Stimulated activated CD4-positive, alpha-beta T cell treated with anti-CD3 and anti-CD28 coated beads, Interleukin-2, amount 100 ng/mL, for 4 hours (primary cell): ENCODE measurements at places on chromosomes 6 and 20.
A peak's percentile ranks its signal among the peaks of the same experiment; 100 is the strongest.

DNA sequence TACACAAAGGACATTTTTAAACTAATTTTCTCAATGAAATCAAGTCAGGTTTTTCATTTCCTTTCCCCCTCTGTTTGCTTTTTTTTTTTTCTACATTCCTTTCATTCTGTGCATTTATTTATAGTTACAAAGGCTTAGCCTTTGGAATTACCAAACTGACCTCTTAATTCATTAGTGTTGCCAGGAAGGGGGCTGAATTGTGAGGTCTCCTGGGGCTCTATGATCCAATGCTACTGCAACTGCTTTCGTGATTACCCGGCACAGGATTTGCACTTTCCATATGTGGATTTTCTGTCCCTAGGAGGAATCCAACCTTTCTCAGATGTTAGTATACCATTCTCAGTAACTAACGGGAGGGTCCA lies 35.3 kb downstream of the NEDD9 start:
- no peak for DNase-seq

- DNase-seq, result no peak
These were observed 142.8 kb upstream of the PTPRK start for GRCh38 chr6:128663238-128663637.

DNA sequence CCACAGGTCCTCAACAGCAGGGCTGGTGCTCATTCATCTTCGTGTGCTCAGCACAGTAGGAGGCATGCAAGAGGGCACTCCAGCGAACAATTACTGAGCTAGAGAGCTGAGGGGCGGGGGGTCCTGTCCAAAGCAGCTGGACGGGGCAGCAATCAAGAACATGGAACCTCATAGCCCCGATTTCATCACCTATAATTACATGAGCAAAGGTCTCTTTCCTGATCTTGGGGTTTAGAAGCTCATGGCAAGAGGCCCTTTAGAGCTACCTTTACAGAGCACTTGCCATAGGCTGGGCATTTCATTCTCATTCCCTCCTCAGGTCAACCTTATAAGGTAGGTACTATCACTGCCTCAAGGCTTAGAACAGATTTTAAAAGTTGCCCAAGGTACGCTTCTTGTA lies 10.4 kb downstream of the MOCS1 start:
- DNase-seq, result no peak

GRCh38 chr20:63182425-63182824 lies 33.5 kb downstream of the YTHDF1 start:
- no peak for DNase-seq

DNA sequence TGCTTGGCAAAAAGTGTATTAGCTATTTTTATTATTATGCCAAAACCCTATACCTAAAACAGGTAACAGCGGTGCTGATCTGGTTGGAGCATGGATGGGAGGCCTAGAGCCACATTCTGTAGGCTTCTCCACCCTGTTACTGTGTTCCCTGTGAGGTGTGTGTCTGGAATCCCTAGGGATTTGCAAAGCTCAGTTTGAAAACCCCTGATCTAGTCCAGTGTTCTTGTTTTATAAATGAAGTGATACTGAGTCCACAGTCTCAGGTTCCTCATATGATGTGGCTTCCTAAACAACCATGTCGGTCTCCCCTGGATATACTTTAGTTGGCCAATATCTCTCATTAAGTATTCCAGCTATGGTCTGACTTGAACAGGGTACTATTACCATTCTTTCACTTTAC lies 16.3 kb downstream of the ACSS2 start:
- DNase-seq, result no peak

DNA sequence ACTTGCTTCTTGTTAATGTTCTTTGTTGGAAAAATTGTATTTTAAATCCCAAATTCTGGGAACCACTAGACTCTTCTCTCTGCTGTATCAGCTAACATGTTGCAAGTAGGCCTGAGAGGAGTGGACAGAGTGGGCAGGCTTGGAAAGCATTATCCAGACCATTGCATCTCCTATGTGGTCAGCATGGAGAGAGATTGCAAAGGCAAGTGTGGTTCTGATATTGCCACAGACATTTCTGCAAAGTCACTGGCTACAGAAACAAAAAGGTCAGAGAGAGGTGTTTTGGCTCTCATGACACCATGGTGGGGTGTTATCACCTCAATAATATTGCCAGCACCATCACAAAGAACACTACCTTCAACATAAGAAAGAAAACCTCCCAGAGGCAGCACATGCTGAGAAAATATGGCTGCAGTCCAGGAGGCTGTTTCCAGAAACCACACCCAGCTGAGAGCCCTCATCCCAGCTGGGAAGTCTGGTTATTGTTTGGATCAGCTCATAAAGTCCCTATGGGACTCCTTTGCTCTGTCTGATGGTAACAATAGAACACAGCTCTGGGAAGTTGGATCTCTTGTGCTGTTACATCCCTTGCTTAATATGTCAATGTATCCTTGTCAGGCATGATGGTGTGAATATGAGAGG lies 78.2 kb upstream of the TBX18 start:
- no peak for DNase-seq

GRCh38 chr6:52243282-52243893 lies 912 bp downstream of the IL17F start:
- no peak for DNase-seq

DNA sequence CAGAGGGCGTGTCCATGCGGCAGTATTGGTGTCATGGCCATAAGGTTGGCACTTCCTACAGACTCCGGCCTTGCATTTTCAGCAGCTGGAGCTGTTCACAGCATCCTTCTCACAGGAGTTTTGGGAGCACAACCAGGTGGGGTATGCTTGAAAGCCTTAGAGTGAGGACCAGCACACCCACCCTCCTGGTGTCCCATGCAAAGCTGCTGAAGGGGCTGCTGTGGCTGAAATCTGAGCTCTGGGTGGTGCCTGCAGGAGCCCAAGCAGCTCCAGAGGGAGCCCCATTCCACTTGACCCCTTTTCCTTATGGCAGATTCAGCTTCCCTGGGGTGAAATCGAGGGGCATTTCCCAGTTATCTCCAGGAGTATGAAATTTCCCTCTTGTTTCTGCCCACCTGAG lies 74.0 kb upstream of the BHLHE23 start:
- no peak for DNase-seq

- no peak for DNase-seq
These were observed 43.0 kb upstream of the CD2AP start for GRCh38 chr6:47434372-47435253.

GRCh38 chr6:100464903-100465700 lies at the start of gene SIM1:
Gene SIM1 (minus strand): TSS chr6:100464921. CDS start chr6:100463468, 1,453 bp downstream.
- no peak for DNase-seq

- no peak for DNase-seq
These were observed 434.6 kb downstream of the LMBRD1 start for GRCh38 chr6:69362209-69362608.

GRCh38 chr20:43853174-43853803 lies 61.4 kb upstream of the TOX2 start:
- no peak for DNase-seq

- no peak for DNase-seq
These were observed 51.0 kb upstream of the ZFP64 start for GRCh38 chr20:52242237-52243230.

- no peak for DNase-seq
These were observed 46.5 kb downstream of the ALDH8A1 start for GRCh38 chr6:134903448-134903847.

DNA sequence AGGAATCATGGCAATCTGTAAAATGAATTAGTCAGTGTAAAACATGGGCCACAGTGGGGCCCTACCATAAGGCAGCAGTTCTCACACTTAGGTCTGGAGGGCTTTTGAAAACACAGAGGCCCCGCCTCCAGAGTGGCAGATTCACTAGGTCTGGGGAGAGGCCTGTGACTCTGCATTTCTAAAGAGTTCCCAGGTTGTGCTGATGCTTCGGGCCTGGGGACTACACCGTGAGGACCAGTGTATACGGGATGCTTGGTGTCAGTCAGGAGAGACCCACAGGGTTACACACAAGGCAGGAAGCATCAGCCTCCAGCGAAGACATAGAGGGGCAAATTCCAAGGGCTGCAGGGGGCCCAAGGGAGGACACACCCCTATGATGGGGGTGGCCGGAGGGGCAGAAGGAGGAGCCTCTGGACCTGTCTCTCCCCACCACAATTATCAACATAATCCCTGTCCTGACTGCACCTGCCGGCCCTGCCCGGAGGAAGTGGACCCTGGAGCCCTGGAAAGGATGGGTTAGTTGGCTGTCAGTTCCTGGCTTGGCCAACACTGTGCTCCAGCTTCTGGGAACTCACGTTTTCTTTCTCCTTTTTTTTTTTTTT lies 46.7 kb downstream of the FGD2 start:
- DNase-seq, result no peak

DNA sequence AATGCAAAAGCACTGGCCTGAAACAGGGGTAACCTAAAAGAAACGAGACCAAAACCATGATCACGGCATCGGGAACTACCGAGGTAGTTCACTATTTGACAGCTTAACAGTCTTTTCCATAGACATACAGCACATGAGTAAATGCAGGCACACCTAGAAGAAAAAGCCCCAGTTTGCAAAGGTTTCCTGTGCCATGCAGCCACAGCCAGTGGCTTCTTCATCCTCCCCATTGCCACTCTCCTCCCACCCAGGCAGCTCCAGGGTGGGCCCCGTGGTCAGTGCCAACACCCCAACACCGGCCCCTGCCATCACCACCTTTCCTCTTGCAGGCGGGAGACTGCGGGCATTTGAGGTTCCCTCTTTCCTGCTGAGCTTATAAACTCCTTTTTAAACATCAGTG lies 115.4 kb downstream of the SLC23A2 start:
- no peak for DNase-seq

- DNase-seq, result no peak
These were observed 279.6 kb downstream of the ADGB start for GRCh38 chr6:146878168-146878951.

GRCh38 chr6:108452711-108453195 lies 108.0 kb upstream of the FOXO3 start:
- no peak for DNase-seq

DNA sequence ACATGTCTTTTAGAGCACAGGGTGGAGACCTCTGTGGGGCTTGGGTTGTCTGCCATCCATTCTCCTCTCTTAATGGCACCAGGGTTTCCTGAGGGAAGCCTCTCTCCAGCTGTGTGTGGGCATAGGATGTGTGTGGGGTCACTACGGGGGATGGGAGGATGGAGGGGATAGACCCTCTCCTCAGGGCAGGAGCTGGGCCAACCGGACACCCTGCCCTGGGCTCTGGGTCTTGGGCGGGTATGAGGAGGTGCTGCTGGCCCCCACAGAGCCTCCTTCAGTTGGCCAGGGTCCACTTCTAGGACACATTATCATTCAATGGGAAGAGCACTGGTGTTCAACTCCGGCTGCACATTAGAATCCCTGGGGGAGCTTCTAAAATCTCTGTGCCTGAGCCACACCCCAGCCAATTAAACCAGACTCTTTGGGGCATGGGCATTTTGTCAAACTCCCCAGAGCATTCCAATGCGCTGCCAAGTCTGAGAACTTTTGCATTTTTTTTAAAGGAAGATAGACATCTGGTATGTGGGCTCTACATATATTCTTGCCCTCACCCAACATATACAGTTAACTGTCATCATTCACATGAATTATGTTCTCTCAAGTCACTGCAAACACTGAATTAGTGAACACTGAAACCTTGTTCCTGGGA lies 38.5 kb downstream of the TRAM2 start:
- DNase-seq, result no peak

DNA sequence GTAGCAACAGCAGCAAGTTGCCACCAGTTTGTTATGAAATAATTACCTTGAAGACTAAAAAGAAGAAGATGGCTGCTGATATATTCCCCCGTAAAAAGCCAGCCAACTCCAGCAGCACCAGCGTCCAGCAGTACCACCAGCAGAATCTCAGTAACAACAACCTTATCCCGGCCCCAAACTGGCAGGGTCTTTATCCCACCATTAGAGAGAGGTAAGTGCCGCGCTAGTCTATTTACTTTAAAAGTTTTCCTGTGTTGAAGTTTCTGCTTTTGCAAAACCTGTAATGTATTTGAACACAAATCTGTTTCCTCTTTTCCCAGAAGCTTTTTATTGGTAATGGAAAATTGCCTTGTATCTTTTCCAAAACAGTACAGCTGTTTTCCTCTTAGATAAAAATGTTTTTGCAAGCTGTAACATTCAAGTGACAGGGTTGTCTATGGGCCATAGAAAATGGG lies 725 bp downstream of the BTBD3 start:
- no peak for DNase-seq

GRCh38 chr6:22062807-22063408 lies 233.9 kb downstream of the PRL start:
- DNase-seq, result peak; percentile 28
